ENCODE measurements at places on chromosomes 2 and 18.

DNA sequence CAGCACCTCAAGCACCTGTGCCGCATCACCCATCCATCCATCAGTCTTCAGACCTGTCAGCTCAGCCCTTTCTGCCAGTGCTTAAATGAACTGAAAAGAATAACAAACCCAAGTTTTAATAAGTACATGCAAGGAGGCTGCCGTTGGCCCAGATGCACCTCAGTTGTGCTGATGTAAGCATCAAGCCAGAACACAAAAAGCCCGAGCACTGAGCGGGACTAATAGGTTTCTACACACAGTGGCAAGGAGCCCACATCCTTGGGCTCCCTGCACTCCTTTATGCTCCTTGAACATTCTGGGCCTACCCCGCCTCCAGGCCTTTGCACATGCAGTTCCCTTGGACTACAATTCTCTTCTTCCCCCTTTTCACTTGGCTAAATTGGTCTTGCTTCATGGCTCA lies 165.6 kb downstream of the ALK start:
- no peak for DNase-seq

GRCh38 chr2:206983161-206983859 lies 44.0 kb downstream of the CPO start:
- DNase-seq = no peak

DNA sequence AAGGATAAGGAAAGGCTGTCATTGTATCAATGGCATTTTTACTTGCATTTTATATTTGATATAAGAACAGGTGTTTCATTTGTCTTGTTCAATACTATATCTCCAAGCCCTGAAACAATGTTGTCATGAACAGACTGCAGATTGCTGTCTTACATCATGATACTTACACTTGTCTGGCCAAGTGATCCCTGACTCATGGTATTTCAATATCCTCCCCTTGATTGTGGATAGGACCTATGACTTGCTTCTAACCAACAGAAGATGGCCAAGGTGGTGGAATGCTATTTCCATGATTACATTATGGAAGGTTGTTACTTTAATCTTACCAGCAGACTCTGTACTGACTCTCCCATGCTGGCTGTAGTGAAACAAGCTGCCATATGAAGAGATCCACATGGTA lies 471.1 kb downstream of the CCDC85A start:
- no peak for DNase-seq

DNA sequence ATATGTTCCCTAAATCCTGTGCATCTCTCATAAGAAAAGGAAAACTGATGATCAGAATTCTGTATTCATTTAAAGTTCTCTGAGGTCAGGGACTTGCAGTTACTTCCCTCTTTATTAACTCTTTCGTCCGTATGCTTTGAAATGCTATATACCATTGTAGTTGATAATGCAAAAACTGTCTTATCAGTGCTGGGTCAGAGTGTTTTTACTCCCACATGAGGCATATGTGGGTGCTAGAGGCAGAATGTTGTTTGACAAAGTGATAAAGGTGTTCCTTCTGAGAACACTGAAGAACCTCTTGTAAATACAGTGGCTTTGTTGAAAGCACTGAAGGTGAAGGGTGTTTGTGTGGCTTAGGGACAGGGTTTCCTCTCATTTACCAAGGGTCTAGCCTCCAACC lies 136.5 kb upstream of the NFATC1 start:
- DNase-seq = no peak

- DNase-seq = no peak
Measured at GRCh38 chr18:2240311-2240705, 331.0 kb downstream of the METTL4 start.

DNA sequence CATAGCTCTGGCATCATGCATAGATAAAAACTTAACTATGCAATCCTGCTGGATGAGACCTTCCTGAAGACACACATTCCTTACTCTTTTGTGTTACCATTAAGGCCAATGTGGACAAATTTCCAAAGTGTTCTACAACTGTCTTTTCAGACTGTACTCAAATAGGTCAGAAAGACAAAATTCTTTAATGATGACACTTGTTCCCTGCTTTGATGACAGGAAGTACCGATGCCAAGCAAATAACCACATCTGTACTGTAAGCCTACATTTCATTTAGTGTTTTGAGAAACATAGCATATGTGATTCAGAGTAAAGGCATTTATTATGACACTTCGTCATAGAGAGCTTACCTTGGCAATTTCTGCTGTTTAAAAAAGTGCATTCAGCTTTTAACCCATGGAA lies 55.0 kb downstream of the PMAIP1 start:
- DNase-seq = no peak

- no peak for DNase-seq
Measured at GRCh38 chr2:172329416-172329773, 98.0 kb upstream of the ITGA6 start.

GRCh38 chr18:7608781-7609201 lies 41.7 kb downstream of the PTPRM start:
- no peak for DNase-seq

DNA sequence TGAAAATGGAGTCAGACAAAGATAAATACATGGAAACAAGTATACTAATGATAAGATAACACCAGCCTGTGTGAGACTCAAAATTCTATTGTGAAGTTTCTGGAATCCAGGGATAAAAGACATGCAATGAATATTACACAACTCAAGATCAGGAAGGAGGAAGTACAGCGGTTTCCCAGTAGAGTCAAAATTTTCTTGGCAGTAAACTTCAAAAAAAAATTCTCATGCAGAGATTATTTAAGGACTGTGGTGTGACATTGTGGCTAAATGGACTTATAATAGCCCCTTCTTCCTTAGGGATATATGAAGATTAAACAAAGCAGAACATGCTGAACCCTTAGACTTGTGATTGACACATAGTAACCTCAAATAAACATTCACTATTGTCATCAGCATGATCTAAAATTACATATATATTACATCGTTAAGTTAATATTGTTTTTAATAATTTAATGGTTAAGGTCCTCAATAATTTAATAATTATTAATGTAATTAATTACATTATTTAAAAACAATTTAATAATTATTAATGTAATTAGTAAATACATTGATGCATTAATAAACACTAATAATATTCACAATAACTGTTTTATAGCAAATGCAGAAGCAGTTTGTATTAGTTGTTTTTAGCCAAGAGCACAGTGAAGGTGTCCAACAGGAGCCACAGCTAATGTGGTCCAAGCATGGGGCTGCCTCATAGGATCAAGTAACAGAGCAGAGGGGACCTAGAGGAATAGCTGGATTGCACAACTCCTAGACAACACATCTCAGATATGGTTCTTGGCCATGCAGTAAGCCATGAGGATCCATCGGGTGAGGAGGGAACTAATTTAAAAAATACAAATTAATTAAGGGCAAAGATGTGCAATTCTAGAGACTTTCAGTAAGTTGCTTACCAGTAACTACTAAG lies 77.3 kb downstream of the POLE4 start:
- DNase-seq = no peak

GRCh38 chr2:190562121-190562520 lies 27.6 kb upstream of the NEMP2 start:
- DNase-seq = no peak

DNA sequence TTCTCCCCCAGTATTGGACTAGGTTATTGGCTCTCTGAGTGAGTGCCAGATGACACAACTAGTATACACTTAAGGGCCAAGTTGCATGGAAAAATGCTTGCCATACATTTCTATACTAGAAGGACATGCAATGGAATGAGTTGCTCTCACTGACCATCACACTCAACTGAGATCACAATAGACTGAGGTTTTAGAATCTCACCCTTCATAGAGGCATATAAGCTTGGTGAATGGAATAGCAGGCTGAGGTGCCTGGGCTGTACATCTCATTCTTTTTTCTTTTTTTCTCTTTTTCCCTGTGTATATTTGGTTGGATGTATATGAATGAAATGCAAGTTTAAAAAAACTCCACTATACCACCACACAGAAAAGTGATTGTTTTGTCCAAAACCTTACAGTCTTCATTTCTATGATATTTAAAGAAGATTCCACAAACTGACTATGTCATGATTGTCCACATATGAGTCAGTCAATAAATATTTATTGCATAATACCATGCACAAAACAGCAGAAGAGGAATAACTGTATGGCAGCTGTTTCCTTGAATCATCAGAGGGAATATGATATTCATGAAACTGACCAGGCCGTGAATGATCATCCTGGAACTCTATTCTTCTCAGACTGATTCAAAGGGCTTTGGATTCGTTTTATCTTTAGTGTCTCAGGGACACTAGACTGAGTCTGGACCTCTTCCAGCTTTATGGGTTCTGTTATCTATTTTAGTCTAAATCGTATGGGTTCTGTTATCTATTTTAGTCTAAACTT lies 122.6 kb upstream of the STK17B start:
- no peak for DNase-seq

GRCh38 chr2:29233428-29233827 lies 118.2 kb downstream of the CLIP4 start:
- no peak for DNase-seq

GRCh38 chr18:70354080-70354479 lies 65.2 kb downstream of the SOCS6 start:
- no peak for DNase-seq

DNA sequence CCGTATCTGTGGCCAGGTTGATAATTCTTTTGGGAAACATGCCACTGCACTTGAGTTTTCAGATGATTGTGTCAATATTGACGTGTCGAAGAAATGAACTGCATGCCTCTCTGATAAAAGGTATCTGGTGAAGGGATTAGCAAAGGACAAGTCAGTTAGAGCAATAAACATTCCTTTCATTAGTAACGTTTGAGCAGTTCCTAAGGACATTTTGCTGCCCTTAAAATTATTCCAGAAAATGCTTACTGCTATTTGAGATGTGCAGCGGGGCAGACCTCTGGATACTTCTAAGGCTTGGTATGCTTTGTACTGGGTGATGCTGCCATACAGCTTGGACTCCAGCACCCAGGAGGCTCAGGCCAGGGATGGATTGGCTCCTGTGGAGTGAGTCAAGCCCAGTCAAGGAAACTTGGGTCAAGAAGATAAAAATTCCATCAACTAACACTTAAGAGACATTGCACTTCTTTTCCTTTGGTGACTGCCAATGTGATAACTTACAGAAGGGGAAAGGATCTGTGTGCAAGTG lies 166.7 kb downstream of the FHOD3 start:
- no peak for DNase-seq

GRCh38 chr2:188294352-188294926 lies 2.8 kb downstream of the GULP1 start:
- DNase-seq = no peak

- no peak for DNase-seq
Measured at GRCh38 chr2:100976645-100977391, 25.3 kb upstream of the RPL31 start.

DNA sequence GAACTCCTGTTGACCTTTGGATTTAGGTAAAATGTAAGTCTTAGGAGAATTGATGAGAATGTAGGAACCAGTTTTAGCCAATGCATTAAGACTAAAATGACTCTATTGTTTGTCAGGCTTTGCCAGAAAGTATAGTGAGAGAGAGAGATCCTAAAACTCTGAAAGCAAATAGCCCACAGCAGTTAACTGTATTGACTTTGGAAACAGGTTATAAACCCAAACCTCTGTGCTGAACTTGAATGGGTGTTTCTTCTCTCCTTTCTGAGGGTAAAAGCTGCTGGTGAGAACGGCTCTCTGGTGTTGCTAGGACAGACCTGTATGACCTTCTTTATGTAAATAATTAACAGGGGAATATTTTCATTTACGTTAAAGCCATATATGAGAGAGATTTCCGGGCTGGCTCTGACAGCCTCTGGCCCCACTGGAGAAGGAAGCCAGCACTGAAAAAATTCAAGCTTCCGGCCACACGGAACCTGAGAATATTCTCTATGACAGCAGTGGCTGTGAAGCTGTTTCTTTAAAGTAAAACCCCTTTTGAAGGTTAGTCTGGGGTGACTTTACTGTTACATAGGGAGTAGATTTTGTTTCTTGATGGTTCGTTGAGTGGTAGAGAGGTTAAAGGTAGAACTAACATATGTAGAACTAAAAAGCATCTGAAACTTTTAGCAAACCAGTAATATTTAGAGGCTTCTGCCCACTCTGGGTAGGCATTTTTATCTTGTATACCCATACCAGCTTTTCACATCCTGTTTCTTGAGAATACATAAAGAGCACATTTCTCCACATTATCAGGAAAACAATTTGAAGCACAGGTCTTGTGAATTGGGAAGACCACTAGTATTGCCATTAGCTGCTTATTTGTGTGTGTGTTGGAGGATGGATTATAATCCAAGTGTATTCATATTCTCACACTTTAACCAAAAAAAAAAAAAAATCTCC lies 123.8 kb downstream of the SPTBN1 start:
- peak; percentile 57 for DNase-seq

- DNase-seq = no peak
Measured at GRCh38 chr2:69989009-69989408, 27.6 kb upstream of the ASPRV1 start.

DNA sequence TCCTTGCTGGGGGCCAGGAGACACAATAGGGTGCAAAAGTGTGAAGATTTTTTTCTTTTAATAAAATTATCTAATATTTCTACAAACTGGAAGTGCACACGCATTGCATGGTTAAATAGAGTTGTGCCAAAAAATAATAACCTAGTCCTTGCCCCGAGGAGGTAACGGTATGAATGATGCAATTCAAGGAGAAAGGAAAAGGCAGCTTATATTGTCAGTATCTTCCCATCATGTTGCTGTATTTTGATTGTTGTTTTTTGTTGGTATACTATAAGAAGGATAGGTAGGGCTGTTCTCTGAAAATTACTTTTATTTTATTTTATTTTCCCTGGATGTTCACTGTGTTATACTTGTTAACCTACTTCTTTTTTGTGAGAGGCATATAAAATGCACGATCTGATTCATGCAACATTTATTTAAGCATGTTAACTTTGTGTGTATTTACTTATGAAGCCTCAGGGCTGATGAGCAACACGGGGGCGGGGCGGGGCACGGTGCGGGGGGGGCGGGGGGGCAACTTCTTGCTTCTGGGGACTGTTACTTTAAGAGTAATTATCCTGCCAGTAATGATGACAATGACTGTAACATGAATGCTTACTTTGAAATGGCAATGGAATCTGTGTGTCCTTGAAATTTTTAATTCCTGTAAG lies 118.6 kb downstream of the AQP4 start:
- DNase-seq = no peak

DNA sequence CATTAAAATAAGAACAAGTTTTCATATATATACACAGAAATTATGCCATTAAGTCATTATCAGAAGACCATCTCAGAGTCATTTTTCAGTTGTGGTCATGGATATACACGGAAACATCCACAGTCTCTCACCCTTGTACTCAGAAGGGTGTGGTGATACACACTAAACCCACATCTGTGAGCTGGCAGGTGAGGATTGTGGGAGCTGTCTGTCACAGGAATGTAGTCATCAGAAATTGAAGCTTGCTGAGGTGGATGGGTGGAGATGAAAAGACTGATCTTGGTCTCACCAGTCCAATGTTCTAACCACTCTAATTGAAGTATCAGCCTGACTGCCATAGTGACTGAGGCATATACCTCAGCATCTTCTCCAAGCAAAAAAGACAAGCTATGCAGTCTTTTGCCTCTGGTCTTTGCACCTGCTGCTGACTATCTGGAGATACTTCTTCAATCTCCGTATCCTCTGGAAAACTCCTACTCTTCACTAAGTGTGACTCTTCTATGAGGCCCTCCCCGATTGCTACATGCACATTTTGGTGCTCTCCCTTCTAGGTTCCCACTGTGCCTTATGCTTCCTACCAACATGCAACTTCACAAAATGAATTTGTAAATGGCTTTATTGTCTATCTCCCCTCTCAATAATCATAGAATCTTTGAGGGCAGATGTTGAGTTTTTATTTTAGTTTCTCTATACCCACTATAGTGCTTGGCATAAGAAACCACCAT lies 232.8 kb downstream of the DYM start:
- peak; percentile 52 for DNase-seq

Measured in activated naive CD4-positive, alpha-beta T cell treated with Interleukin-2 at 50 U/mL for 16 hours (primary cell).